ENCODE measurements at places on chromosomes 13 and 19.

- peak; percentile 91 for DNase-seq
Observed at GRCh38 chr19:2540646-2541454, 64.9 kb downstream of the GADD45B start.

- DNase-seq, result no peak
Observed at GRCh38 chr13:26048741-26049140, 3.1 kb downstream of the SHISA2 start.

DNA sequence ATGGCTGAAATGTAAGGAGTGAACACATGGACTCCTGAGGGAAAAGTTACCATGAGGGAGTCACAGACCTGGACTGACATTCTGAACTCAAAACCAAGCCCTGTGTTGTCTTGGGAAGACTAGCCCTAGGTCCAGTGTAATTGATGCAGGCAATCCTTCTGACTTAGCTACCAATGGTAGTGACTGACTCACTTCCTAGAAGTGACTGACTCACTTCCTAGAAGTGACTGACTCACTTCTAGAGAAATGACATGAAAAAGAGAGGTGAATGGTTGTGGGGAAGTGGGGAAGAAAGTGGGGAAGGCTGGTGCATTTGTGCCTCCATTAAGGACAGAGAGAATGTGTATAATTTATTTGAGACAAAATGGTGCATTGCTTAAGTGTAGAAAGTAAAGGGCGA lies 49.9 kb downstream of the EDNRB start:
- no peak for DNase-seq

GRCh38 chr19:12773571-12773970 lies 1.8 kb downstream of the HOOK2 start:
- no peak for DNase-seq

GRCh38 chr13:80203496-80203895 lies 137.4 kb downstream of the SPRY2 start:
- no peak for DNase-seq

GRCh38 chr13:90793261-90793820 lies 554.1 kb upstream of the MIR17HG start:
- DNase-seq, result no peak

DNA sequence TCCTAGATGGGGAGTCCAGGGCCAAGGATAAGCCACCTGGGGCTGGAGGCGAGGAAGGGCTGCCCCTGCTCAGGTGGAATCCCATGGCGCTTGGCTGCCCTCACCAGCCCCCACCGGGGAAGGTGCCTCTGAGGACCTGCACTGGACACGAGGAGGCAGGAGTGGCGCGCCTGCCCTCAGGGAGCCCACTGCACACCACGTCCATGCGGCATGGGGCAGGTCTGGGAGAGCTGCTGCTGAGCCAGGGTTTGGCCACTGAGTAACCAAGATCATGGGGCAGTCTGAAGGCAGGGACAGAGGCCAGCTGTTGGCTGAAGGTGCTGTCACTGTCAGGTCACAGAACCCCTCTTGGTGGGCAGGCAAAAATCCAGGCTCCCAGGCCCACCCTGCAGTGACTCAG lies 25.9 kb downstream of the ELAVL1 start:
- no peak for DNase-seq

- no peak for DNase-seq
Observed at GRCh38 chr19:1396768-1397679, 4.3 kb downstream of the GAMT start.

- DNase-seq, result no peak
Observed at GRCh38 chr13:99693852-99694611, 192.8 kb downstream of the TM9SF2 start.

- no peak for DNase-seq
Observed at GRCh38 chr13:110400786-110401533, 93.9 kb downstream of the COL4A2 start.

- DNase-seq, result no peak
Observed at GRCh38 chr13:22316494-22317025, 645.7 kb downstream of the FGF9 start.

DNA sequence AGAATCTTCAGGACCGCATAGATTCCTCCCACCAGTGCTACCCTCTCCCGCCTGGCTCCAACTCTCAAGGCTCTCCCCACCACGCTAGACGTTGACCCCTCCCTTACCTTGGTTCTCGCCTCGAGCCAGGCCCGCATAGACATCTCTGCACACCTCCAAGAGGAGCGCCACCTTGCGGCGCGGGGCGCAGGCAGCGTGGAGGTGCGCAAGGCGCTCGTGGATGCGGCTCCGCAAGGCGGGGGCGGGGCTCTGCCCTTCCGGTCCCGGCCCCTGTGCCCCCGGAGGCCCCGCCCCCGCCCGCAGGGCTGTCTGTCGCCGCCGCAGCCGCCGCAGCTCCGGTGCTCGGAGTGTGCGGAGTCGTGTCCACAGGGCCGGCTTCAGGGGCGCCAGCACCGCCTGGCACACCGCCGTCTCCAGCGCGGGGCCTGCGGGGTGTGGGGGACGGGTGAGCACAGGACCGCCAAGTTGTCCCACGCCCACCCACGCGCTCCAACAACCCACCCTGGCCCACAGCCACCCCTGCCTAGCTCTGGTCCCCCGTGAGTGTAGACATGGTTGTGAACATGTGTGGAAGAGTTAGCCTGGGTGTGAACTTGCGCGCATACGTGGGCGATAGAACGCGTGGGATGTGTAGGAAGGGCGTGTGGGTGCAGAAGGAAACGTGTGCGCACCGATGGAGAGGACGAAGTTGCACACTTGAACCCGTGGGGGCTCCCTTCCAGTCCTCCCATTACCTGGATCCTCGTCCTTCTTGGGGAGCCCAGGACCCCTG lies 8.1 kb downstream of the RINL start:
- no peak for DNase-seq

DNA sequence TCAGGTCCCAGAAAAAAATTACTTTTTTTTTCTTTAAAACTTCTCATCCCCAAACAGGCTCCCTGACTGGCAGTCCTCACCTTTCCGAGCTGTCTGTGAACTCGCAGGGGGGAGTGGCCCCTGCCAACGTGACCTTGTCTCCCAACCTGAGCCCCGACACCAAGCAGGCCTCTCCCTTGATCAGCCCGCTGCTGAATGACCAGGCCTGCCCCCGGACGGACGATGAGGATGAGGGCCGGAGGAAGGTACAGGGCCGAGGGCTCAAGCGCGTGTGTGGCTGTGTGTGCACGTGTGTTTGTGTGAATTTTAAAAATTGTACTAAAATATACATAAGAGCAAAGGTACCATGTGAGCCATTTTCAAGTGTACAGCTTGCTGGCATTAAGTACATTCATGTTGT lies 167.6 kb downstream of the STK24 start:
- no peak for DNase-seq

DNA sequence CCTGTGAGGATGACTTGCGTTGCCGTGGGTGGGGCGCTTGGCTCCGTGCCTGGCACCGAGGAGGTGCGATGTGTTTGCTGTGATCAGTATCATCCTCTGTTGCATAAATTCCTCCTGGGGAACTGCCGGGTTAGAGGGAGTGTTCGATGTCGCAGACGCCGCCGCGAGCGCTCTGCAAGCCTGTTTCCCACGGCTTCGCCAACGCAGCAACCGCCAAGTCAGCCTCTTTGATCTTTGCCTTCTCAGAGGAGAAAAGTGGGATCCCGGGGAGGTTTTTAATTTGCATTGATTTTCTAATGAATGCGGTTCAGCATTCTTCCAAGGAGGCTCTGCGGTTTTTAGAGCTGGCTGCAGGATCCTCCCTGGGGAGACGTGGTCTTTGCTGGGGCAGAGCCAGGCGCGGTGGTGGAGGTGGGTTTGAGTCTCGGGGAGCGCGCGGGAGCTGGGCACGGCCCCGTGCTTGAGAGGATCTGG lies 7.6 kb downstream of the GPR32 start:
- peak; percentile 40 for DNase-seq

DNA sequence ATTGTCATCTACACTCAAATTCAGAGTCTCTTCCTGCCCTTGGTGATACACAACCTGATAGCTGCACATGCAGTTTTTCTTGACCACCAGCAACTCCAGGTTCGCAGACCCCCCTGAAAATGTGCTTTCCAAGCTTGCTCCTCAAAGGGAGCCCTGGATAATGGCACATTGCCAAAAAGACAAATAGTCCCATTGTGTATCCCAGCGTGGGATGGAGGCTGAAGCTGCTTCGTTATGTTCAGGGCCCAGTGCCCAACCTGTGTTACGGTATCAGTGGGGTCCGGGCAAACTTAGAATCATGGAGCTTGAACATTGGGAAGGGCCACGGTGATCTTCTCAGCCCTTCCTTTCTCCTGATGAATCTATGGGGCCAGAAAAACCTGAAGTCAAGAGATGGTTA lies 173.0 kb downstream of the TEX29 start:
- no peak for DNase-seq

GRCh38 chr19:53868892-53869804 lies 1.5 kb downstream of the MYADM start:
- DNase-seq, result no peak

GRCh38 chr13:74243637-74244526 lies 109.7 kb upstream of the KLF12 start:
- no peak for DNase-seq

- DNase-seq, result no peak
Observed at GRCh38 chr13:113091891-113092775, 13.5 kb upstream of the F7 start.

GRCh38 chr13:20426766-20427448 lies 98.8 kb downstream of the CRYL1 start:
- no peak for DNase-seq

GRCh38 chr13:45373162-45373547 lies 32.2 kb upstream of the TPT1 start:
- DNase-seq, result no peak

- no peak for DNase-seq
Observed at GRCh38 chr19:31595521-31595920, 246.3 kb upstream of the TSHZ3 start.

DNA sequence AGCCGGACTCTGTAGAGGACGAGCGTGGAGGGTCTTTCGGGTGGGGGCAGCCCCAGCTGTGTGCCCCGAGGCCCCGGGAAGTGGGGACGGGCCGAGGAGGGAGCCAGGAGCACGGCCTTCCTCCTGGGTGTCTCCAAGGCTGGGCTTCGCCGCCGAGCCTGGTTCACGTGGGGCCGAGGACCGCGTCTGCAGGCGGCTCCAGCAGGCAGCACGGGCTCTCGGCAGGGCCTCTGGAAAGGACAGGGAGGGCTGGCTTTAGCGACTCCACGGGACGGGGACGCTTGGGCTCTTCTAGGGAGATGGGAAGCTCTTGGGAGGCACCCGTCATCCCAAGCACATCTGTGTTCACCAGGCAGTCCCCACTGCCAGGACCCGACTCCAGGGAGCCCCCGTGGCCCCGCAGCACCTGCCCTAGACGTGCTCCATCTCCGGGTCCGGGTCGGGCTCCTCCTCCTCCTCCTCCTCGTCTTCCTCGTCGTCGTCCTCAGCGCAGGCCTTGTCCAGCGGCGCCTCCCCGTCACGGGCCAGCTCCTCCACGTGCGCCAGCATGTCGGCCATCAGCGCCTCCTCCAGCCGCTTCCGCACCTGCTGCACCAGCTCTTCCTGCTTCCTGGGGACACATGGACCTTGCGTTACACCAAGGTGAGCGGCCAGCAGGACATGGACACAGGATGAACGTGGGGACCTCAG lies 9.9 kb upstream of the MEX3D start:
- DNase-seq, result no peak

DNA sequence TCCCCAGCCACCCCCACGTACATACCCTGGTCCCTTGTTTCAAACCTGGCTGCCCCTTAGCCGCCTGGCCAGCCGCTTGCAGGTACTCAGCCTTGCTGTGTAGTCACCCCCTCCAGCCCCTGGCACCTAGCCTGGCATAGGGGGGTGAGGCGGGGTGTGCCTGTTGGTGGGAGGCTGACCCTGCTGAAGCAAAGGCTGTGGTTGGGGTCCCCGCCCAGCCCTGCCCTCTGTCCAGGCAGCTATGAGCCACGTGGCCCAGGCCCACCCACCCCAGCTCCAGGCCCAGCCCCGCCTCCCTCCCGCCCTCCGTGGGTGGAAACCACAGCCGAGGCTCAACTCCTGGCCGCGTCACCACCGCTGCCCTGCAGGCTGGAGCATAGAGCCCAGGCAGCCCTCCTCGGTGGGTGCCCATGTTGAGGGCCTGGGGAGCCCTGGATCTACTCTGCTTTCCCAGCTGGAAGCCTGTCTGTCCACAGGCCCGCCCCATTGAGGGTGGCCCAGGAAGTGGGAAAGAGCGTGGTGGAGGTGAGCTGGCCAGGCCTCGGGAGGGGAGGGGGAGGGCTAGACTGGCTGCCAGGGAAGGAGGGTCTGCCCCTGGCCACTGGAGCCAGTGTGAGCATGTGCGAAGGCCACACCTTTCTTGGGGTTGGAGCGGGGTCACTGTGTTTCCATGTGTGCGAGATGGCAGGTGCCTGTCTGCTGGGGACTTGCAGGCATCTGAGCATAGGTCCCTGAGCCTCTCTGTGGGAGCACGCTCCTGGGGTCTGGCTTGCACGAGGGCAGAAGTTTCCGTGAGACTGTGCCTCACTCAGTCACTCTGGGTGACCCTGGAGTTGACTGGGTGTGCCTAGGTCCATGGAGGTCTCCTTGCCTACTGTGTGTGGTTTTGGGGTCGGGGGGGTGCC lies 31.0 kb downstream of the PAK4 start:
- DNase-seq, result no peak

DNA sequence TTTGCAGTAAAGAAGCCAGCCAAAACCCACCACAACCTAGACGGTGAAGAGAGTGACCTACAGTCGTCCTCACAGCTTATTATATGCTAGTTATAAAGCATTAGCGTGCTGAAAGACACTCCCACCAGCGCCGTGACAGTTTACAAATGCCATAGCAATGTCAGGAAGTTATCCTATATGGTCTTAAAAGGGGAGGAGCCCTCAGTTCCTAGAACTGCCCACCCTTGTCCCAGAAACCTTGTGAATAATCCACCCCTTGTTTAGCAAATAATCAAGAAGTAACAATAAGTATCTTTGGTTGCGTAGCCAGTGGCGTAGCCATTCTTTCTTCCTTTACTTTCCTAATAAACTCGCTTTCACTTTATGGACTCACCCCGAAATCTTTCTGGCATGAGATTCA lies 227.9 kb upstream of the ARGLU1 start:
- DNase-seq, result no peak

DNA sequence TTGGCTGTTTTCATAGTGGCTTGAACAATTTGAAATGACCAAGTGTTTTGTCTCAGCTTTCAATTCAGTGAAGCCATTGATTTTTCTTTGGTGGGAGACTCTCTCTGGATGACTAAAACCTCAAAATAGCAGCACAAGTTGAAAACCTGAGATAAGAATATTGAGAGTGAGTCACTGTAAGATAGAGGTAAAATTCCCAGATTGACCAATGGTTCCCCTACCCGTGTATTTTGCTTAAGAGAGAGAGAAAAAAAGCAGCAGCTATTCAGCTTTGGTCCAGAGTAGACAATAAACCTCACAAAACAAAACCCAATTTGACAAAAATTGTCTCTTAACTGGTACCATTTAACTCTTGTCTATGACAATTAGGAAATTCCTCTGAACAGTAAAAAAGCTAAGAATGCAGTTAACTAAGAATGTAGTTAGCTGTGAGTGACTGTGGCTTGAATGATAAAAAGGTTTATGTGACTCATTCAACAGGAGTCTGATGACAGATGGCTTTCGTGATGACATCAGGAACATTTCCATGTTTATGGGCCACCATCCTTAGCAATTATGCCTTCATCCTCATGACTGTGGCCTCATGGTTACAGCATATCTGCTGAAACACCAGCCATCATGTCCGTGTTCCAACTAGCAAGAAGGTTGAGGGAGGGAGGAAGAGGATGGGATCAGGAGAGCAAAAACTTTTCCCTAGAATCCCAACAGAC lies 356.9 kb downstream of the NDFIP2 start:
- DNase-seq, result no peak

GRCh38 chr13:97435323-97435722 lies 1.4 kb downstream of the RAP2A start:
- no peak for DNase-seq

- DNase-seq, result no peak
Observed at GRCh38 chr19:42246922-42247639, 4.7 kb upstream of the GSK3A start.

Data from NCI-H460 (cell line).